ENCODE measurements at places on chromosomes 4 and X.

DNA sequence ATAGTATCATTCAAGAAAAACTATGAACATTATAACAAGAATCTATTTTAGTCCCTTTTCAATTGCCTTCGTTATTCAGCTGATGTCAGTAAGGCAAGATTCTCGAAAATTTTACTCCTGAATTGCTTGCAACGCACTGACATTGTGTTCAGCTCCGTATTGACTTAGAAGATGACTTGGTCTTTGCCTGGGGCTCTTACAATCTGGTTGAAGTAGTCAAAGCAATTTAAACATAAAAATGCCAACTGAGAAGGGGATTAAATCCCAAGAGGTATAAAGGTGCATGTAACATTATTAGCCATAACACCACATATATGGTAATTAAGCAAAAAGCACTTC, 507.1 kb downstream of the CENPC start:
- no peak for DNase-seq

- DNase-seq, result no peak
Measured at GRCh38 chrX:13816176-13816575, 717 bp downstream of the GPM6B start.

DNA sequence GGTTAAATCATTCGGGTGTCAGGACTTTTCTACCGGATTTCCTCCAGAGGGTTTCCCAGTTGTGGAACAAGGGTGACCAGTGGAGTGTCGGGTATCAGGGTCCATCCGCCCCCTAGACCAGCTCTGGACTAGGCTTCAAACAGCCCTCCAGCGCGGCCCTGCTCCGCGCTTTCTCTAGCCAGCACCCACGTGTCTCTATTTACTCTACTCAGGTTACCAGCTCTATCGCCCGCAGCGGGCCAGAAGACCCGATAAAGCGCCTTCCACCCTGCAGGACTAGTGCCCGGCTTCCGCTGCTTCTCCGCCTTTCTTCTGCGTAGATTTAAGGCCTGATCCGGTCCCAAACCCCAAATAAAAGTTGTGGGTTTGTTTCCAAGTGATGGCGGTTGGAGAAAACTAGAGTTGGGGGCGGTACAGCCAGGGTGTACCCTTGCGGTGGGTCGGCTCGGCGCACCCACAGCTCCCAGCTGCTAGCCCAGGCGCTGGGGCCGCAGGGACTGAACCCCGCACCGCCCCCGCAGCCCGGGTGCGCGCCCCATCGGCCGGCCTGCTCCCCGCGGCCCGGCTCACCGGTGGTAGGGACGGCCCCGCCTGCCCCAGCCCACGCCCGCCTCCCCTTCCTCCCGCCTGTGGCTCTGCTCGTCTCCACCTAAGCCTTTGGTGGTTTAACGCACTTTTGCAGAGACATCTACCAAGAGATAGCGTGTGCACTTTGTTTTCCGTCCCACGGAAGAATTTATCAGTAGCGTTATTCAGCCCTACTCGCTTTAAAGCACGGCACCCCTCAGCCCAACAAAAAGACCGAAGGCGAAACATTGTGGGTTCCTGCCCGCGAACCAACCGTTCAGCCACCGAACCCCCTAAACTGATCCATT, 2.1 kb downstream of the LEF1 start:
- no peak for DNase-seq

- DNase-seq, result no peak
Measured at GRCh38 chr4:144634978-144635747, 10.8 kb upstream of the HHIP start.

GRCh38 chr4:106893903-106894302, 142.2 kb downstream of the DKK2 start:
- no peak for DNase-seq

GRCh38 chr4:189124149-189124758, 816.4 kb upstream of the FRG1 start:
- peak; percentile 3 for DNase-seq
